Activated CD4-positive, alpha-beta T cell treated with anti-CD3 and anti-CD28 coated beads, Interleukin-2, amount 10 ng/mL, durations not matched to agents 7 days and 5 days (primary cell): ENCODE measurements at places on chromosomes 6 and 20.

DNA sequence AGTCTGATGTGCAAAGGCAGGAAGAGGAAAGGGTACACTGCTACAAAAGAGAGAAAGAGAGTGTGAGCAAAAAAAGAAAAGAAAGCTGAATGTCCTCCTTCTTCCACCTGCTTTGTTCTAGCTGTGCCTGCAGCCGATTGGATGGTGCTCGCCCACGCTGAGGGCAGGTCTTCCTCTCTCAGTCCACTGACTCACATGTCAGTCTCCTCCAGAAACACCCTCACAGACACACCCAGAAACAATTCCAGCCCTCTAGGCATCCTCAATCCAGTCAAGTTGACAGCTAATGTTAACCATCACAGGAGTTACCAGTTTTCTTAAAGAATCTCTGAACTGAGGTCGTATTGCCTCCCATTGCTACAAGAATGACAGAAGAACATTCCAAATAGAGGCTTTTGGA, 411.9 kb upstream of the SASH1 start:
- DNase-seq: no peak
- H3K27ac ChIP-seq: no peak overlapping the region
- no peaks in the 10 kb centered on the region for H3K4me1 ChIP-seq
- H3K4me3 ChIP-seq: no peak overlapping the region
- H3K36me3 ChIP-seq: no peaks in the 10 kb centered on the region

- H3K4me3 ChIP-seq: no peak overlapping the region
- H3K27ac ChIP-seq: no peak overlapping the region
- H3K36me3 ChIP-seq: peaks cover 2% of the 10 kb centered on the region
- peaks cover 23% of the 10 kb centered on the region for H3K27me3 ChIP-seq
- no peak for DNase-seq
Measured at GRCh38 chr6:6771964-6772363, 183.4 kb downstream of the LY86 start.

GRCh38 chr20:57440678-57441509, 49.7 kb downstream of the RBM38 start:
- H3K4me3 ChIP-seq: no peak overlapping the region
- H3K36me3 ChIP-seq: no peaks in the 10 kb centered on the region
- H3K27me3 ChIP-seq: peaks cover under 1% of the 10 kb centered on the region
- no peak for DNase-seq

- DNase-seq: no peak
- H3K27me3 ChIP-seq: no peaks in the 10 kb centered on the region
- H3K4me3 ChIP-seq: no peak overlapping the region
- peaks cover 6% of the 10 kb centered on the region for H3K4me1 ChIP-seq
- H3K36me3 ChIP-seq: no peaks in the 10 kb centered on the region
Measured at GRCh38 chr6:130982941-130983456, 80.0 kb downstream of the EPB41L2 start.

GRCh38 chr6:80605165-80605989, 498.9 kb downstream of the BCKDHB start:
- H3K4me1 ChIP-seq: no peaks in the 10 kb centered on the region
- no peak for DNase-seq
- peaks cover 2% of the 10 kb centered on the region for H3K27me3 ChIP-seq

- no peak overlapping the region for H3K4me3 ChIP-seq
- H3K27ac ChIP-seq: no peak overlapping the region
- H3K36me3 ChIP-seq: peaks cover 20% of the 10 kb centered on the region
- H3K4me1 ChIP-seq: peaks cover 56% of the 10 kb centered on the region
- no peak for DNase-seq
Measured at GRCh38 chr6:106122306-106122918, 36.3 kb downstream of the PRDM1 start.

DNA sequence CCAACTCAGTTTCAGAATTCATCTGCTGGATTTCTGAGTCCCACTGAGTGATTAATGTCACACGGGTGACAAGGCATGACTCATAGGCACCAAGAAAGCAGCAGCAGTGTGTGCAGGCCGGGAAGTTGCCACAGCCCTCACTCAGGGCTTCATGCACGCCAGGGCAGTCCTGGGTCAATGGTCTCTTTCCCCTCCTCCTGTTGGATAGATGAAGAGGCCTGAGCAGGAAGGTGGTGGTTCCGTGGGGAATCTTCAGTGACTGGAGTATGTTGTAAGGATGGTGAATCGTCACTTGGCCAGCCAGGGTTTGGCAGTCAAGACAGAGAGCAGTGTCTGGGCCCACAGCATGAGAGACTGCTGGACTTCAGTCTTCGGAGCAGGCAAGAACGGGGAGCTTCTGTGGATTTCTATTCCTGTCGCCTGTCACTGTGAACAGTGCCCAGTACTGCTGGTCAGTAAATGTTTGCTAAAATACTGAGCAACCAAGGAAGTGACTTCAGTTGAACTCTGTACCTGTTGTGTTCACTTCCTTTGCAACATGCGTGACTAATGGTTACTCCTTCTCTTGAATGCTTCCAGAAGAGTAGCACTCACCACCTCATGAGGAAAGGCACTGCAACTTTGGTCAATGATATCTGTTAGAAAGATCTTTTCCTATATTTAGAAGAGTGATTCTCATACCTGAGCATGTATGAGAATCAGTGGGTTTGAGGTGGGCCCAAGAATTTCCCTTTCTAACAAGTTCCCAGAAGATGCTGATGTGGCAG, 62.0 kb upstream of the CD93 start:
- H3K36me3 ChIP-seq: no peaks in the 10 kb centered on the region
- peaks cover 63% of the 10 kb centered on the region for H3K4me1 ChIP-seq
- peak; percentile 19 for DNase-seq
- peak overlapping the region; percentile 60 for H3K27ac ChIP-seq
- H3K4me3 ChIP-seq: no peak overlapping the region

DNA sequence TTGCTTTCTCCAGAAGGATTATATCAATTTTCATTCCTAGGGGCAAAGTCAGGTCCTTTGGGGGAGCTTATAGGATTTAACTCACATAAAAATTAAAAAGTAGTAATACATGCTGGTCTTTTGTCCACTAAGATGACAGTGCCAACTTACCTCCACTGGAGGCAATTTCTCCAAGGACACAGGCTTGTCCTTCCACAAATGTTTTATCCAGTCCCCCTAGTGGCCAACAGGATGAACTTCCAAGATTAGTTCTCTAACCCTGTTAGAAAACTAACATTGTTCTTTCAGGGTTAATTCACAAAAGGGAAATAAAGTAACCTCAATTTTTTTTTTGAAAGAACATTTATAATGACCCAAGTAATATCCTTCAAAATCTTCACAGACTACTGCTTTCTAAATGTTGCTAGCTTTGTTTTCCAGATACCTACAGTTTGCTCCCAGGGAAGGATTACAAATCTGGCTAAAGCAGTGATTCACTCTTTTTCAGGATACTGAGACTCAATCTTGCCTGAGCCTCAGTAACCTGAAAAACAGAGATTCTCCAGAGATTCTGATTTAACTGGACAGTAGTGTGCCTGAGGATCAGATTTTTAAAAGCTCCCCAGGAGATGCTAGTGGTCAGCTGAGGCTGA, 31.7 kb upstream of the UBR2 start:
- no peak overlapping the region for H3K27ac ChIP-seq
- H3K4me1 ChIP-seq: no peaks in the 10 kb centered on the region
- H3K4me3 ChIP-seq: no peak overlapping the region

GRCh38 chr6:155374681-155375080, 60.4 kb upstream of the TFB1M start:
- H3K27me3 ChIP-seq: peaks cover 2% of the 10 kb centered on the region
- no peak overlapping the region for H3K4me3 ChIP-seq
- H3K36me3 ChIP-seq: no peaks in the 10 kb centered on the region
- no peak for DNase-seq

DNA sequence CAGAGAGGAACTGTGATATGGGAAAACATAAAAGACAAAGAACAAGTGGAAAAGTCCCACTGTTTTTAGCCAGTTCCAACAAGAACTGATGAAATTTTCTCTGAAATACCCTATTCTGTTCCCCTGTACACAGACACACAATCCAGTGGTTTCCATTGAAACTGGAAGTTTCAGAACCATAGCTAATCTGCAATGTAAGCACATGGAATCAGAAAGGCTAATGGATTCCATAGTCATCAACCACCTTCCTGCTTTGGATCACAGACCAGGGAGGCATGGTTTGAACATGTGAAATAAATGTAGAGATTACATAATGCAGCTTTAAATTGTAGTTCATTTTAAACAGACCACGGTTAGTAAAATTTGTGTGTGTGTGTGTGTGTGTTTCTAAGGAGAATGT, 242.1 kb downstream of the GJA1 start:
- H3K4me1 ChIP-seq: no peaks in the 10 kb centered on the region
- no peak for DNase-seq
- no peak overlapping the region for H3K27ac ChIP-seq
- H3K4me3 ChIP-seq: no peak overlapping the region
- H3K27me3 ChIP-seq: no peaks in the 10 kb centered on the region

GRCh38 chr6:70651326-70651905, 16.3 kb upstream of the SMAP1 start:
- peaks cover 55% of the 10 kb centered on the region for H3K4me1 ChIP-seq
- H3K27ac ChIP-seq: peak overlapping the region; percentile 84
- peak; percentile 90 for DNase-seq
- H3K36me3 ChIP-seq: peaks cover 8% of the 10 kb centered on the region
- no peaks in the 10 kb centered on the region for H3K27me3 ChIP-seq

DNA sequence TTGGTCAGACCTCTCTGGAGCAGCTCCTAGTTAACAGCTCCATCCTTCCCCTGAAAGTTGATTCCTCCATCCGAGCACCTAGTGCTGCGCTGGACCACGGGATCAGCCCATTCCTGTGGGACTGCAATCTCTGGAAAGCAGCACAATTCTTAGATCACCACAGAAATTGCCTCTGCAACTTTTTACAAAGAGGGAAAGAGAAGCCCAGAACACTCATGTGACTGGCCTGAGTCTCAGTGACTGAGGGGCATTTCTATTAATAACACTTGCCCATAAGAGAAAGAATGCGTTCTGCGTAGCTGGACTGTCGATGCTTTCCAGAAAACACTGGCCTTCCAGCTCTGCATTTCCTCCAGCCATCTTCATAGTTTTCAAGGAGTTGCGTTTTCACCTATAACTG, 18.3 kb downstream of the MPC1 start:
- no peaks in the 10 kb centered on the region for H3K4me1 ChIP-seq
- peaks cover 9% of the 10 kb centered on the region for H3K27me3 ChIP-seq
- DNase-seq: no peak
- no peak overlapping the region for H3K4me3 ChIP-seq
- H3K36me3 ChIP-seq: no peaks in the 10 kb centered on the region
- no peak overlapping the region for H3K27ac ChIP-seq

- no peaks in the 10 kb centered on the region for H3K4me1 ChIP-seq
- H3K27me3 ChIP-seq: no peaks in the 10 kb centered on the region
- H3K4me3 ChIP-seq: no peak overlapping the region
Measured at GRCh38 chr6:123323452-123324329, 313.1 kb downstream of the TRDN start.

- no peak overlapping the region for H3K4me3 ChIP-seq
- peaks cover 11% of the 10 kb centered on the region for H3K36me3 ChIP-seq
Measured at GRCh38 chr6:28282926-28283325, 1.6 kb downstream of the PGBD1 start.

DNA sequence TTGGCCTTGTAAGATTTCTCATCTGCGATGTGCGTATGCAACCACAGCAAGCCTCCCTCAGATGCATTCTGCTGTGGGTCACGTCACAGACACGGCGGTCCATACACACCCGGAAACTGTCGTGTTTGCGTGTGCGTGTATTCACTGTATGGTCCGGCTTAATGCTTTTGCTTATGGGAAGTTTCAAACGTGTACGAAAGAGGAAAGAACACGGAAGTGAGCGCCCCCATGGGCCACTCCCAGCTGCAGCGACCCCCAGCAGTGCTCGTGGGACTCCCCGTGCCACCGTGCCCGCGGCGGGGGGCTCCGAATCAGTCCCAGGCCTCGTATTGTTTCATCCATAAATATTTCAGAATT, 10.2 kb downstream of the DLL1 start:
- peak overlapping the region; percentile 72 for H3K4me3 ChIP-seq
- peaks cover 24% of the 10 kb centered on the region for H3K27me3 ChIP-seq
- peak overlapping the region; percentile 81 for H3K27ac ChIP-seq
- DNase-seq: no peak
- H3K36me3 ChIP-seq: no peaks in the 10 kb centered on the region

DNA sequence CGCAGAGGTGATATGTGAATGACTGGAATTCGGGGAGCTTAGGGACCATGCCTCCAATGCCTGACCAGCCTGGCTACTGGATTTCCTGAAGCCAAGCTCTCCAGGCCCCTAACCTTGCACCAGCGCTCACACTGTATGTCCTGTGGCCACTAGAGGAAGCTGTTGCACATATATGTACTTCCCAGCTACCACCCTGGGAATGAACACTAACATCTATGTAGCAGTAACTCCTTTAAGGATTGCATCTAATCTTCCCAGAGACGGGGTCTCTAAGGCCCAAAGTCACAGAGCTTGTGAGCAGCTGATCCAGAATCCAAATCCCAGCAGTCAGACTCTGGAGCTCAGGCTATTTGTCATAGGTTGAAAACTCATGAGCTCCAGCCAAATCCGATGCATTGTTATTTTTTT, 20.4 kb upstream of the BPIFB1 start:
- H3K27ac ChIP-seq: no peak overlapping the region
- peaks cover 6% of the 10 kb centered on the region for H3K4me1 ChIP-seq
- H3K36me3 ChIP-seq: no peaks in the 10 kb centered on the region
- no peak for DNase-seq

- no peaks in the 10 kb centered on the region for H3K36me3 ChIP-seq
- no peaks in the 10 kb centered on the region for H3K27me3 ChIP-seq
- no peak for DNase-seq
- H3K4me1 ChIP-seq: no peaks in the 10 kb centered on the region
- H3K27ac ChIP-seq: no peak overlapping the region
Measured at GRCh38 chr20:42678895-42679294, 510.8 kb downstream of the PTPRT start.

GRCh38 chr6:2872423-2873358, 30.4 kb downstream of the SERPINB9 start:
- DNase-seq: no peak
- H3K27me3 ChIP-seq: no peaks in the 10 kb centered on the region
- H3K4me1 ChIP-seq: peaks cover 59% of the 10 kb centered on the region
- H3K4me3 ChIP-seq: no peak overlapping the region
- peak overlapping the region; percentile 64 for H3K27ac ChIP-seq

- no peaks in the 10 kb centered on the region for H3K4me1 ChIP-seq
- no peak overlapping the region for H3K27ac ChIP-seq
Measured at GRCh38 chr6:17161076-17161475, 59.2 kb downstream of the STMND1 start.

- H3K36me3 ChIP-seq: no peaks in the 10 kb centered on the region
- no peak overlapping the region for H3K27ac ChIP-seq
- no peak overlapping the region for H3K4me3 ChIP-seq
- no peaks in the 10 kb centered on the region for H3K27me3 ChIP-seq
Measured at GRCh38 chr6:79385333-79385732, 150.9 kb upstream of the HMGN3 start.

DNA sequence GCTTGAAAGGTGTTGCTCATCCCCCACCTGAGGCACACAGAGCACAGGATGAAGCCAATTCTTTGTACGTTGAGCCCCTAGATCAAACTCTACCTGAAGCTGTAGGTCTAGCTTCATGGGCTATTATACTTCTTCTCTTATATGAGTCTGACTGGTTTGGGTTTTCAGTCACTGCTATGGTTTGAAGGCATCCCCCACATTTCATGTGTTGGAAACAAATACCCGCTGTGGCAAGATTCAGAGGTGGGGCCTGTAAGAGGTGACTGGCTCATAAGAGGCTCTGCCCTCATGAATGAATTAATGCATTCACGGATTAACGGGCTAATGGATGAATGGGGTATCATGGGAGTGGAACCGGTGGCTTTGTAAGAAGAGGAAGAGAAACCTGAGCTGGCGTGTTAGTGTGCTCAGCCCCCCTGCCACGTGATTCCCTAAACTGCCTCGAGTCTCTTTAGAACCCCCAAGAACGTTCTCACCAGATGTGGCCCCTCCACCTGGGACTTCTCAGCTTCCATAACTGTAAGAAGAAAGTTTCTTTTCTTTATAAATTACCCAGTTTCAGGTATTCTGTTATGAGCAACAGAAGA, 39.2 kb downstream of the PREX1 start:
- H3K27me3 ChIP-seq: no peaks in the 10 kb centered on the region
- peak overlapping the region; percentile 6 for H3K27ac ChIP-seq
- H3K4me3 ChIP-seq: no peak overlapping the region
- DNase-seq: no peak
- peaks cover 48% of the 10 kb centered on the region for H3K4me1 ChIP-seq
